NT2/D1 (cell line): ENCODE measurements at places on chromosomes 5 and 9.

GRCh38 chr5:43840424-43841125 is 237.6 kb downstream of the NNT start:
- DNase-seq, result no peak

GRCh38 chr9:126162611-126163381 is 163.8 kb upstream of the MVB12B start:
- no peak for DNase-seq

GRCh38 chr9:3247211-3247610 is 278.6 kb downstream of the RFX3 start:
- no peak for DNase-seq

- no peak for DNase-seq
Observed at GRCh38 chr5:141743866-141744272, 61.8 kb upstream of the ARAP3 start.
